Brain microvascular endothelial cell (primary cell): ENCODE measurements at places on chromosomes 5 and 9.

- DNase-seq, result no peak
These were observed 553.7 kb downstream of the EBF1 start for GRCh38 chr5:158545949-158546530.

- DNase-seq, result no peak
These were observed 92.4 kb upstream of the CXCL14 start for GRCh38 chr5:135671052-135671705.

- DNase-seq, result no peak
These were observed 52.6 kb downstream of the INIP start for GRCh38 chr9:112665347-112665746.

DNA sequence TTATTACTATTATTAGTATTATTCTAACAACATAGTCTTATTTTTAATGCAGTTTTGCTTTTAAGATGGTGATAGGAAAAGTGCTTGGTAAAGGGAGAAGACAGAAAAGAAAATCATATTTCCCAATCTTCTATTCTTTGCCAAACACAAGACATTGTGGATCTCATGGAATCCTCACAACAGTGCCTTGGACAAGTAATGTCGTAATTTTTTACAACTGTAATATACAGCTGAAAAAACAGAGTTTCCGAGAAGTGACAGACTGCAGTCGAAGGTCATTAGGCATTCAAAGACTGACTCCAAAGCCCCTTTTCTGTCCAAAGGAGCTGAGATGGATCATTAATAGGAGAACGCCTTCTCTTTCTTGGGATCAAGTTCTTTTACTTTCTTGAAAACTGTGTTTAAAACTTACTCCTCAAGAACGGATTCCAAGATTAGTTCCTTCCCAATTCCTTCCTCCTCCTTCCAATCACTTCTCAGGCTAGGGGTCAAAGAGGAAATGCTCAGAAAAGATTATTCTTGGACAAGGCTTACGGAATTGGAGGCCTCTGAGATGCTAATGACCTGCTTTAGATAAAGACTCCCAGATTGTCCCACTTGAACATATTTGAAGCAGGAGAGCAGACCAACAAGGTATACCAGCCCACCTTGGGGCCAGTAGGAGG, 24.3 kb upstream of the TRIM32 start:
- no peak for DNase-seq
